ENCODE measurements at places on chromosomes 11 and 22. TPM values are rescaled to one million over a fixed set of nuclear protein-coding genes. Genes with fewer than 3 reads are reported as not detected.

Gene HOATZ
- total RNA-seq = not detected

Gene MPZL2
- 49.6 TPM for total RNA-seq

Gene LIF
- total RNA-seq = 3.2 TPM

Gene CDC45
- total RNA-seq = not detected

Gene RASL10A
- total RNA-seq = 2.2 TPM

Gene CYB5R2
- 96.4 TPM for total RNA-seq

Gene NTM
- total RNA-seq = 19.5 TPM

Gene CALCA
- total RNA-seq = 0.67 TPM

Gene BRSK2
- 7.4 TPM for total RNA-seq

Gene OR8A1
- not detected for total RNA-seq

Gene CYTH4
- total RNA-seq = 40.0 TPM

Gene SPTBN2
- 6.6 TPM for total RNA-seq

Gene CHADL
- total RNA-seq = 13.1 TPM

Gene OR52H1
- 0.89 TPM for total RNA-seq

Gene CARNS1
- 8.4 TPM for total RNA-seq

Gene DCUN1D5
- 19.4 TPM for total RNA-seq

Gene ACCSL
- not detected for total RNA-seq

Gene OR4A16
- not detected for total RNA-seq

Gene GGT5
- total RNA-seq = 38.2 TPM

Gene TRPC6
- total RNA-seq = 3.3 TPM

Gene CDKN1C
- total RNA-seq = 186 TPM

Gene DERL3
- total RNA-seq = 2.7 TPM

Gene LMNTD2
- 1.3 TPM for total RNA-seq

Gene DEFB131B
- not detected for total RNA-seq

Gene CBLIF
- total RNA-seq = not detected

Measured in sciatic nerve (tissue), 2 donors.